Stimulated activated CD4-positive, alpha-beta T cell treated with anti-CD3 and anti-CD28 coated beads, TNF-alpha, amount 100 ng/mL, for 24 hours (primary cell): ENCODE measurements at places on chromosomes 6 and 20.
A peak's percentile ranks its signal among the peaks of the same experiment; 100 is the strongest.

DNA sequence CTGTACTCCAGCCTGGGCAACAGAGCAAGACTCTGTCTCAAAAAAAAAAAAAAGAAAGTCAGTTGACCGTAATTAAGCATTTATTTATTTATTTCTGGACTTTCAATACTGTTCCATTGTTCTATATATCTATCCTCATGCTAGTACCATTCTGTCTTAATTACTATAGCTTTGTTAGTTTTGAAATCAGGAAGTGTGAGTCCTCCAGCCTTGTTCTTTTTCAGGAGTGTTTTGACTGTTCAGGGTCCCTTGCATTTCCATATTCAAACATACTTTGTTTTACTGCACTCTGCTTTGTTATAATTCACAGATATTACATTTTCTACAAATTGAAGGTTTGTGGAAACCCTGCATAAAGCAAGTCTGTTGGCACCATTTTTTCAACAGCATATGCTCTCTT, 36.7 kb upstream of the ASXL1 start:
- DNase-seq: no peak

DNA sequence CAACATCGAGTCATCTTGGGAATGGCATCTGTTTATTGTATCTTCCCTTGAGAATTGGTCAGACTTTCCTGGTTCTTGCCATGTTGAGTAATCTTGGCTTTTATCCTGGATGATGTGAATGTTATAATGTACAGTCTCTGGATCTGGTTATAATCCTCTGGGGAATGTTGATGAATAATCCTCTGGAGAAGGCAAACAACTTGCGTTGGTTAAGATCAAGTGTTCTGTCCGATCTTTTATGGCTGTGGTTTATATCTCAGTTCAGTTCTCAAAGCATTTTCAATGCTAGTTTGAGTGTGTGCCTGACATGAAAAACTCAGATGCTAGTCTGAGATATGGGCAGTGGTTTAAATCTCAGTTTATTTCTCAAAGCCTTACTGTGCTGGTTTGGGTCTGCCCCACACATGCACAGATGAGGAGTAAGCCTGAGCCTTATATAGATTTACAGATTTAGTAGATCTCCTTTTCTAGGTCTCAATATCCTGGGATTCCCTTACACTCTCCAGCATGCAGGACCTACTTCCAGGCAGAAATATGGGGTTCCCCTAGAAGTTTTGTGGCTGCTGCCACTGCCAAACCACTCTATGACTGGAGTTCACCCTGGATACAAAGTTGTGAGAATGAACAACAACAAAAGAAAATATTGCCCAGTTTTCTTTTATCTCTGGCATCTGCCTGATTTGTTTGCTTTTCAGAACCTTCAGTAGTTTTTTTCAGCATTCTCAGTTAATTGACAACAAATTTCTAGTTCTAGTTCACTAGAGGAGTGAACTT, 191.8 kb upstream of the MAN1A1 start:
- no peak for DNase-seq

DNA sequence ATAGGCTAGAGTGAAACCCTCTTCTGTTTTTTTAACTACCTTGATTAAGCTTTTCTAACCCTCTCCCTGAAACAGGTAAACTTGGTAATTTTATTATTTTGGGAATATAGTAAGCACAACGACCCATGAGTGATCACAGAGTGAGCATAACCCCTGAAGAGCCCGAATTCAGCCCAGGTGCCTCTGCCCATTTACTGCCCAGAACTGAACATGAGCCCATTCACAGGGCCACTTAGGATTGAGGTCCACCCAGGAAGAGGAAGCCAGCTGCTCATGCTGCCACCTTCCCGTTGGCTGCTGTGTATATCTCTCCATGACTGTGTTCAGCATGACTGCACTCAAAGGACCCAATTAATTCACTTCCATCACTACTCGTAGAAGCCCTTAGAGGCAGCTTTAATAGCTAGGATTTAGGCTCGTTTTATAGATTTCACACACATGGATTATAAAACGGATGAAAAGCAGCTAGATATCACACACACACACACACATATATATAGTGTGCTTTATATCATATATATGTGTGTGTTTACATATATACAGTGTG, 8.3 kb upstream of the PDE10A start:
- DNase-seq: no peak

DNA sequence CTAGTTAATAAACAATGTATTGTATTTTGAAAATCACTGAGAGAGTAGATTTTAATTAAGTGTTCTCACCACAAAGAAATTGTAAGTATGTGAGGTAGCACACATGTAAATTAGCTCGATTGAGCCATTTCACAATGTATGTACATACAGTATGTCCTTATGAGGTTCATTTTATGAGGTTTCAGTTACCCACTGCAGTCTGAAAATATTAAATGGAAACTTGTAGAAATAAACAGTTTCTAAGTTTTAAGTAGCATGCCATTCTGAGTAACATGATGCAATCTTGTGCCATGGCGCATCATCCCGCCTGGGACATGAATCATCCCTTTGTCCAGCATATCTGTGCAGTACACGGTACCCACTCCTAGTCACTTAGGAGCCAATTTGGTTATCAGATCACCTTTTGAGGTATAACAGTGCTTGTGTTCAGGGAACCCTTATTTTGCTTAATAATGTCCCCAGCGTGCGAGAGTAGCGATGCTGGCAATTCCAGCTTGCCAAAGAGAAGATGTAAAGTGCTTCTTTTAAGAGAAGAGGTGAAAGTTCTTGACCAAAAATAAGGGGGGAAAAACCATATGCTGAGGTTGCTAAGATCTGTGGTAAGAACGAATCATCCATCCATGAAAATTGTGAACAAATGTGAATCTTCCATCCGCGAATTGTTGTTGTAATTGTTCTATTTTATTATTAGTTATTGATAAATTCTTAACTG, 64.7 kb downstream of the KCNS1 start:
- DNase-seq: no peak

GRCh38 chr6:70413992-70414494, 735 bp downstream of the FAM135A start:
- DNase-seq: no peak

GRCh38 chr6:79377047-79377446, 142.6 kb upstream of the HMGN3 start:
- DNase-seq: no peak

DNA sequence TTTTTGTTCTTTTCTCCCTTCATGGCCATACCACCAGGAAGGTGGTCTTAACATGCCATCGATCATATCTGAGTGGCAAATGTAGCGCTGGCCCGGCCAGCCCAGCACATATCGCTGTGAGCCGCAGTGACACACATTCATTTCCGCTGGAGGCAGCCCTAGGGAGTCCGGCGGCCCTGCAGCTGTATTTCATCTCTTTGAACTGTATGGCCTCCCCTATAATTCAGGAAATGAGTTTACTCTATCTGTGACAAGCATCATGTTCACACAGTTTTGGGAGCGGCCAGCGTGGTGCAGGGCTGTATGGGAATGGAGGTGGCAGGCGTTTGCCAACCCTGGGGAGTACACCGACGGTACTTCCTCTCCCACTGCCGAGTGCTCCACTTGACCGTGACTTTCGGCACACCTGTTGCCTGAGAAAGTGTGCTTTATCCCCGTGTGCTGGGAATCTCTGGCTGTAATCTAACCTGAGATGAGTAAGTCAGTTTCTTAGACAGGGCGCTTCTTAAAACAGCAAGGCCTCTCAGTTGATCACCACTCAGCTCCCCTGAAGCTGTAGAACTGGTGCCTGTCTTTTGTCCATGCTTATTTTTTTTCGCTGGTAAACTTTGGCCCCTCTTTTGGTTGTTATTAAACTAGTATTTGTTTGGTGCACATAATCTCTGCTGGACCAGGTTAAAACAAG, 257.1 kb upstream of the TAB2 start:
- DNase-seq: no peak

GRCh38 chr20:4230651-4231050, 215.3 kb upstream of the RNF24 start:
- DNase-seq: no peak

GRCh38 chr6:159821122-159821521, 21.0 kb downstream of the PNLDC1 start:
- DNase-seq: no peak

DNA sequence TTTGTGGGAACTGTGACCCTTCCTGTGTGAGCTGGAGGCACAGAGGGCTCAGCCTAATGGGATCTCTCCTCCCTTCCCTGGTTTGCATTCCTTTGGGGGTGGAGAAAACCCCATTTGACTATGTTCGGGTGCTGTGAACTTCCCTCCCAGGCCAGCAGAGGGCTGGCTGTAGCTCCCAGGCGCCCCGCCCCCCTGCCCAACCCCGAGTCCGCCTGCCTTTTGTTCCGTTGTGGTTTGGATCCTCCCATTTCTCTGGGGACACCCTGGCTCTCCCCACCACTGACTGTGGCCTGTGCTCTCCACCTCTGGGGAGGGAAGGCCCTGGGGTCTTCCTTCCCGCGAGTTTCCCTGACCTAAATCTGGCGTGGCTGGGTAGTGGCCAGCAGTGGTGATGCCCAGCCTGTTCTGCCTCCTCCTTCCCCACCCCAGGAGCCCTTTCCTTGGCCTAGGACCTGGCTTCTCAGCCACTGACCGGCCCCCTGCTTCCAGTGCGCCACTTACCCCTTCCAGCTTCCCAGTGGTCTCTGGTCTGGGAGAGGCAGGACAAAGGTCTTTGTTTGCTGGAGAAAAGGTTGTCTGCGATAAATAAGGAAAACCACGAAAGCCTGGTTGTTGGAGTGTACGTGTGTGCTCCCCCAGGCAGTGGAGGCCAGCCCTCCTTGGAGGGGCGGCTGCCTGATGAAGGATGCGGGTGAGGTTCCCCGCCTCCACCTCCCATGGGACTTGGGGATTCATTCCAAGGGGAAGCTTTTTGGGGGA, 4.9 kb downstream of the VEGFA start:
- peak; percentile 70 for DNase-seq

GRCh38 chr6:18675881-18676280, 288.7 kb downstream of the RNF144B start:
- no peak for DNase-seq
